Suppressor macrophage treated with lipopolysaccharide for 4 hours (primary cell): ENCODE measurements at places on chromosomes 13 and 19.
A peak's percentile ranks its signal among the peaks of the same experiment; 100 is the strongest.

DNA sequence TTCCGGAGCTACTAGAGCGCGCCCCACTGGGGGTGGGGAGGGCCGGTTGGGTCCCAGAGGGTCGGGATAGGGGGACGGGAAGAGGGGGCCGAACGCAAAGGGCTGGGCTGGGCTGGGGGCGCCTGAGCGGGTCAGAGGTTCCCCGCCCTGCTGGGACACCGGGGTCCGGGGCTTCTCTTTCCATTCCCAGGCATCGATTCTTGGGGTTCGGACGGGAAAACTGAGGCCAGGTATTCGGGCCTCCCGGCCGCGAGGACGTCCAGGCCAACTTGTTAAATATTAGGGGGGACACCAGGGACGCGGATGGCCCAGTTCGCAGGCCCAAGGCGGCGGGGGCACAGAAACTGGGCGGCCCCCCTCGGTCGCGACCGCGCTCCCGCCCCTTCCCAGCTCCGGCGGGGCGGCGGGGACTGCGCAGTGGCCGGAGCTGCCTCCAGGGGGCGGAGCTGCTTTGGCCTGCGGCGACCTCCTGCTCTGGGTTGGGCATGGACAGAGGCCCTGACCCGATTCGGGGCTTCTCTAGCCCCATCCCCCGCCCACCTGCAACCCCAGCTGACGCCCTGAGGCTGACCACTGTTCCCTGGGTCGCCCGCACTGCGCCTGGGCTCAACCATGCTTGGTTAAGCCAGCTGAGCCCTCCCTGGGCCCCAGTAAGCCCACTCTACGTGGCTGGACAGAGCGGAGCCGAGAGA, 1.2 kb upstream of the KLF16 start:
- DNase-seq: peak; percentile 84

GRCh38 chr19:43407416-43408005, 7.2 kb upstream of the TEX101 start:
- no peak for DNase-seq

- no peak for DNase-seq
These were observed 8.9 kb upstream of the ZNF527 start for GRCh38 chr19:37361994-37362393.

DNA sequence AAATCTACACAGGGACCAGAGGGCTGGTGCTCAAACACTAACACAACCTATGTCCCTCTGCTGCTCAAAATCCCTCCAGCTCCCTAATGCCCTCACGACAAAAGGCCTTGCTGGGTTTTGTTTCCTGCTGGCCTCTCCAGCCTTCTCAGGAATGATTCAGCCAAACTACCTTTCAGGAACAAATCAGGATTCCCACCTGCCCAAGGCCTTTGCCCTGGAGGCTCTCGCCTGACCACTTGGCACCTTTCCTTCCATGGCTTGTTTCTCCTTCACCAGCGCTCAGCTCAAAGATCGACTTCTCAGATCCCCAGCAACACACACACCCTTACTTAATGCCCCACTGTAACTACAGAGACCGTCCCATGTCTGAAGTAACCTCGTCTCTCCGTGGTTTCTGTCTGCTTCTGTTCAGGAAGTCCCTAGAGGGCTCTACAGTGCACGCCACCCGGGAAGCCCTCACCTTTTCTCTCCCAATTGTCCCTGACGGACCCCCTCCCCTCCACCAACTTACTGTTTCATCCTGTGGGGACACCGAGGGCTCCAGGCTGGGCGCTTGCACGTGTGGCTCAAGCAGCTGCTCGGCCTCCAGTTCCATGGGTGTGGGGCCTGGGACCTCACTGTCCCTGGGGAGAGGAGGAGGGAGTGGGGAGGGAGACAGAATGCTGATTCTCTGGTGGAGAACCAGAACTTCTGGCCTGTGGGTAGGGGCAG, 3.2 kb upstream of the SIX5 start:
- no peak for DNase-seq

DNA sequence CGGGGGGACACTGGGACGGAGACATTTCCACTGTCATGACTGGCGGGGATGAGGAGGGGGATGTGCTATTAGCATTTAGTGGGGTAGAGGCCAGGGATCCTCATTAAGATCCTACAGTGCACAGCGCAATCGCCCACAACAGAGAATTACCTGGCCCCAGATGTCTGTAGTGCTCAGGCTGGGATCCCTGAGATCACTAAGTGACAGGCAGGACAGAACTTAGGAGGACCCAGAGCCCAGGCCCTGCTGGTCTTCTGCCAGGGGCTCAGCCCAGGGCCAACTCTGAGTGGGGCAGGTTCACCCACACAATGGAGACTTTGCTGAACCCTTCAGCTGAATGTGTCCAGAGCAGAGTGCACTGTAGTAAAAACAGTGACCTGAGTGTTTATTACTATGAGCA, 4.6 kb downstream of the RANBP3 start:
- no peak for DNase-seq

DNA sequence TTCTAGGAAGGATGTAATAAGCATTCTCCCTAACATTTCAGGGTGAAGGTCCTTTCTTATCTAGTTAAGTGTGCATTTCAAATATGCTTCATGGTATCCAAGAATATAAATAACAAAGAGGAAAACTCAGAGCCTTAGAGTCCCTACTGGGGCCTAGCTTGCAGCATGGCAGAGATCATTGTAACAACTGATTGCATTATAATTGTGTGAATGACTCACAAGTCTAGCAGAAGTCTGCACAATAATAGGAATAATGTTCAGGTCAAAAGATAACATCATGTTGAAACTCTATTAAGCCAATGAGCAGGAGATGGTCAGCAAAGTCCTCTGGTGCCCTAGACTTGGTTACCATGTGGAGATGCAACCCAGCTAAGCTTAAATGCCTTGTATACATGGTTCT, 3.4 kb downstream of the POSTN start:
- no peak for DNase-seq

DNA sequence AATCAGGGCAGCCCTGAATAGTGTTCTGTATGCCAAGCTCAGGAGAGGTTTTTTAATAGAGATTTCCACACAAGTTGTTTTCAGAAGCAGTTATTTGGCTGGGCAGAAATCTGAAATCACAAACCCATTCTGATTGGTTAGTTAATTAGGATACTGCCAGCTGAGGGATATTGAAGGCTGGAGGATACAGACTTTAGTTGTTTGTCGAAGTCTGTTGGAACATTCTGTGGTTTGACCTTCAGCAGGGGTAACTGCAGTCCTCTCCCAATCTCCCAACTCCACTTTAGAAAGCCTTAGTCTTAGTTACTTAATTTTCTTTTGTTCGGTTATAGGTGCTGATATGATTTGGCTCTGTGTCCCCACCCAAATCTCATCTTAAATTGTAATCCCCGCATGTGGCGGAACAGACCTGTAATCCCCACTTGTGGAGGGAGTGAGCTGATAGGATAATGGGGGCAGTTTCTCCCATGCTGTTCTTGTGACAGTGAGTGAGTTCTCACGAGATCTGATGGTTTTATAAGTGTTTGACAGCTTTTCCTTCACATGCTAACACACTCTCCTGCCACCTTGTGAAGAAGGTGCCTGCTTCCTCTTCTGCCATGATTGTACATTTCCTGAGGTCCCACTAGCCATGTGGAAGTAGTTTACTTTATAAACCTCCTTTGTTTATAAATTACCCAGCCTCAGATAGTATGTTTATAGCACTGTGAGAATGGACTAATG, 169.2 kb downstream of the GPC5 start:
- no peak for DNase-seq

- no peak for DNase-seq
These were observed 166.4 kb downstream of the DCLK1 start for GRCh38 chr13:35964863-35965180.

DNA sequence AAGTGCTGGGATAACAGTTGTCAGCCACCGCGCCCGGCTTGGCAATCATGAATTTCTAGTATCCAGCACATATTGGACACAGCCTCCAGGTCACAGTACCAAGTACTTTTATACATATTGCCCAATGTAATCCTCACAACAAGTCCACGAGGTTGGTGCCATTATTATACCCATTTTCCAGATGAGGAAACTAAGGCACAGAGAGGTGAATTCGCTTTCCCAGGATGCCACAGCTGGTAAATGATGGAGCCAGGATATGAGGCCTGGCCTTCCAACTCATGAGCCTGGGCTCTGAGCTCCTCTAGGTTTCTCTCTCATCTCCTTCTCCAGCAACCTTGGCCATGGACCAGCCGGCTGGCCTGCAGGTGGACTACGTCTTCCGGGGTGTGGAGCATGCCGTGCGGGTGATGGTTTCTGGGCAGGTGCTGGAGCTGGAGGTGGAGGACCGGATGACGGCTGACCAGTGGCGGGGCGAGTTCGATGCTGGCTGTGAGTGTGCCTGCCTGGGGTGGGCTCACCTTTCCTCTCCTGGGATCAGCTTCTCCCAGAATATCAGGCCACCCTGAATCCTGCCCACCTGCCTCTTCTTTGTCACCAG, 7.5 kb downstream of the CCDC61 start:
- no peak for DNase-seq

DNA sequence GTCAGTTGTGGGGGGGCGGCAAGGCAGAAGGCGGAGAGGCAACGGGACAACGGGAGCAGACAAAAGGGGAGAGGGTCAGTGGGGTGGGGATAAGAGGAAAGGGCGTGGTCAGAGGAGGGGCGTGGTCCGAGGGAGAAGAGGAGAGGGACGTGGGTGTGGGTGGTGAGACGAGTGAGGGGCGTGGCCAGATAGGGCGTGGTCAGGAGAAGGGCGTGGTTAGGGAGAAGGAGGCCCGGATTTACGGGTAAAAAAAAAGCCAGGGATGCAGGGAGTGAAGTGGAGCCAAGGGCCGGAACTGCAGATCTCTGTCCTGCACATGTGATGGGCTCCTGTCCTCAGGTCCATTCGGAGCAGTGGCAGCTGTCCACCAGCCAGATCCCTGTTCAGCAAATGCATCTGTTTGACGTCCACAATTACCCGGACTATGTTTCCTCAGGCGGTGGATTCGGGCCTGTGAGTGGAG, 21.5 kb downstream of the CPT1C start:
- DNase-seq: peak; percentile 8

DNA sequence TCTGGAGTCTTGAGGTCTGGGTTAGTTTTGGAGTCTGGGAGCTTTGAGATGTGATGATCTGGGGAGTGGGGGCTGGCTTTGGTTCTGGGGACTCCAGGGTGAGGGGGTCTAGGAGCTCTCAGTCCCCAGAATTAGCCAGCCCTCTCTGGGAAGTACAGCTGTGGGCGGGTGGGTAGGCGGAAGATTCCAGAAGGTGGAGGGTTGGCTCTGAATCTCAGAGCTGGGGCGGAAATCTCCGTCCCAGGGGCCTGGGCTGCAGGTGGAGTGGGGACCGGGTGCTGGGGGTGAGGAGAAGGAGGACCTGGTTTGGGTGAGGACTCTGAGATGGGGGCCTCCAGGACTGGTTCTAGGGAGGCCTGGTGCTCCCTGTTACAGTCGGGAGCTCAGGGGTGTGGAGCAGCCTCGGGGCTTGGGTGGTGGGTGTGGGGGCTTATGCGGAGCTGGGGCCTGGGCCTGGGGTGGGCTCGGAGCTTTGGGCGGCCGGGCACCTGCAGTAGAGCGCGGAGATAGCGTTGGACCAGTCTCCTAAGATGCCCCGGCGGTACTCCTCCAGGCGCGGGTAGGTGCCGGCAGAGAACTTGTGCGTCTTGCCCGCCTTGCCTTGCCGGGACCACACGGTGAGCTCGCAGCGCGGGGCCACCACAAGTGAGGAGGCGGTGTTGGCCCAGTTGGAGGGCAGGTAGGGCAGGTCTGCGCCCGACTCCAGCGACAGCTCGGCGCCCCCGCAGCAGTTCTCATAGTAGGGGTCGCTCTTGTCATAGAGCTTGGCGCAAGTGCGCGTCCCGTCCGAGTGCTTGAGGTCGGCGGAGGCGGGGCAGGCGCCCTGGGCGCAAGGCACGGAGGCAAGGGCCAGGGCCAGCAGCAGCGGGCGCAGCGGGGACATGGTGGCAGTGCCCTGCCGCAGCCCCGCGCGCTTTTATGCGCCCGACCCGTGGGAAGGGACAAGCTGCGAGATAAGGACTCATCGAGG, at the start of gene SYCN:
TSS of gene SYCN (minus strand) at position 892 of the 970 bp plus-strand sequence. CDS start at position 883, 9 bp downstream.
- no peak for DNase-seq

DNA sequence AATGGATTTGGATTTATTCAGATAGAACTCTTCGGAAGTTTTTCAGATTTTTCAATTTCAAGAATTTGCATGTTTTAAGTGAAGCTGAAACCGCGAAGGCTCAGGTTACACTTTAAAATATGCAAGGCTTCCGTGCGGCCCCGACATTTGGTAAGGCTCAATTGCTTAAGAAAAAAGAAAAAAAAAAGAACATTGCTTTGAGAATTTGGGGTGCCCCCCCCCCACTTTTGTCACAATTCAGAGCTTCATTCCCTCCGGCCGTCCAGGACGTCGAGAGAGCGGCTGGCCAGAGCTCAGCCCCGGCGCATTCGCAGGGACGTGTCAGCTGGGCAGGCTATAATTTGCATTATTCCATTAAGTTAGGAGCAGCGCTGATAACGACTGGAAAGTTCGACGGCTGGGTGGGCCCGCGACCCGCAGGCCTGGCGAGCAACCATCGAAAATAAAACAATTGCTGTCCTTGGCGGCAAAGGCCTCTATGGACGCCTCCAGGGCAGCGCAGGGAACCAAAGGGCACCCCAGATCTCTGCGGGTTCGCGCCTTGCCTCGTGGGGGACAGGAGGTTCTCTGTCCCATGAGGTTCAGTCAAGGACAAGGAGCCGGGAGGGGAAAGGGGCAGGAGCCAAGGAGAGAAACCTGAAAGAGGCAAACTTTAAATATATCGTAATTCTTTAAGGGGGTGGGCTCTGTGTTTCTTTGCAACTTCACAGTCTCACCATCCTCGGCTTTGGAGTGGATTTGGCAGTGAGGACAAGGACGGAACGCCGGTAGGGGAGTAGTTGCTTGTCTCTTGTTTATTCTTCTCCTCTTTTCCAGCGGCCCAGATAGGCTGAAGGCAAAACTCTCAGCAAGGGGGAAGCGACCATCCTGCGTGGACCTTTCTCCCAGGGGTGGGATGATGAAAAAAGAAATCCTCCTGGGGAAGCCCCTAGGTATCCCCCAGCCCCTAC, 7.0 kb downstream of the SOX21 start:
- no peak for DNase-seq

DNA sequence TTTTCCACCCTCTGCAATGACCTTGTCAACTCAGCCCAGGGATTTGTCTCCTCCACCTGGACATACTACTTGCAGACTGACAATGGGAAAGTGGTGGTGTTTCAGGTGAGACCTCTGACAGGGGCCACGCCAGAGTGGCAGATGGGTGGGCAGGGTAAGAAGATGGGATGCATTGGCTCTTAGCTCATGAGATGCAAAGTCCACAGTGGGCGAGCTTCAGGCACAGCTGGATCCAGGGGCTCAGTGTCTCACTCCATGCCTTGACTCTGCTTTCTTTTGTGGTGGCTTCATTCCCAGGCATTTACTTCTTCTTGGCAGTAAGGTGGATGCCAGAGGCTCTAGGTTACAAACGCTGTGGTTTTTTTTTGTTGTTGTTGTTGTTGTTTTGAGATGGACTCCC, 3.4 kb downstream of the TMEM59L start:
- DNase-seq: no peak
